ENCODE measurements at places on chromosomes 2 and 18.

DNA sequence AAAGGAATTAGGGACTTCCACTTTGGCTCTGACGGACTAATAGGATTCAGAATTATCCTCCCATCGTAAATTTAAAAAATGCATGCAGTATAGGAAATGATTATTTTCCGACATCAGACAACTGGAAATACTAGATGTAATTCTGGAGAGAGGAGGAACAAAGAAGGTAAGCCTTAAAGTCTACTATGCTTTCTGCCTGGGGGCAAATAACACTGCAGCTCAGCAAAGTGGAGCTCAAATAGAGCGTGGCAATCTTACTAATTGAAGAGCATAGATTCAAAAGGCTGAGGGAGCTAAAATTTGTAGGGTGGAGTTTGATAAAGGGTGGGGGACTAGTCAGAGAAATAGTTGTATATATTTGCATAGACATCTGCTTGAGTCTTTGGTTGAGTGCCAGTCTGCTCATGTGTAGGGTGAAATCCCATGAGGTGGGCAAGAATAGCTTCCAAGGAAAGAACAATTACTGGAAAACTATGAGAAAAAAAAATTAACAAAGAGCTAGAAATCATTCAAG, 23.8 kb downstream of the COPS8 start:
- DNase-seq, result no peak

- no peak for DNase-seq
Measured at GRCh38 chr2:2007551-2008501, 263.5 kb upstream of the PXDN start.

DNA sequence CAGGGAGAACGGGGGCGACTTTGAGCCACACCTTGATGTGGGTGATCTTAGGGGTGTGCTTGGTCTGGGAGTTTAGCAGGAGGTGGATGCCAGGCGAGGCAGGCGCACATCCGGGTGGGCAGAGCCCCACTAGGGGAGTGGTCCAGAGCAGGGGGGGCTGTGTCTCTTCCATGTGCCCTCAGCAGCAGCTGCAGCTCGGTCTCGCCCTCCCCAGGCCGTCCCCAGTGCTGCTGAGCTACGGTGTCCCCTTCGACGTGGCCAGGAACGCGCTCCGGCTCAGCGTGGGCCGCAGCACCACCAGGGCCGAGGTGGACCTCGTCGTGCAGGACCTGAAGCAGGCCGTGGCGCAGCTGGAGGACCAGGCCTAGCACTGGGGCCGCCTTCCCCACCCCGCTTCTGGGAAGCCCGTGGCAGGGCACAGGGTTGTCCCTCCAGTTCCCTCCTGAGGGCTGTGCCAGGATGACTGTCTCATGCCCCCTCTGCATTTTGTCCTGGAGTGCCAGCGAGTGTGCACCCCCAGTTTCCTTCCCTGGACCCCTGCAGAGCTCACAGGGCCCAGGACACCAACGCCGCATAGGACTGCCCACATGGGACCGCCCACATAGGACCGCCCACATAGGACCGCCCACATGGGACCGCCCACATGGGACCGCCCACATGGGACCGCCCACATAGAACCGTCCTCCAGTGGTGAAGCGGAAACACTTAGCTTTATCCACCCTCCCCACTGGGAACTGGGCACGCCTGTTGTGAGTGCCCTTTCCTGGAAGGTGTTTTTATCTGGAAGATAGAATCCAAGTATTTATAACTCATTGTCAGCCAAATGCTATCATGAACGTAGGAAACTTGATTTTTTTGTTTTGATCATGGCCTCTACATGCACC, 1.9 kb upstream of the ESPNL start:
- DNase-seq, result no peak

- no peak for DNase-seq
Measured at GRCh38 chr2:37809525-37809924, 115.6 kb upstream of the RMDN2 start.

DNA sequence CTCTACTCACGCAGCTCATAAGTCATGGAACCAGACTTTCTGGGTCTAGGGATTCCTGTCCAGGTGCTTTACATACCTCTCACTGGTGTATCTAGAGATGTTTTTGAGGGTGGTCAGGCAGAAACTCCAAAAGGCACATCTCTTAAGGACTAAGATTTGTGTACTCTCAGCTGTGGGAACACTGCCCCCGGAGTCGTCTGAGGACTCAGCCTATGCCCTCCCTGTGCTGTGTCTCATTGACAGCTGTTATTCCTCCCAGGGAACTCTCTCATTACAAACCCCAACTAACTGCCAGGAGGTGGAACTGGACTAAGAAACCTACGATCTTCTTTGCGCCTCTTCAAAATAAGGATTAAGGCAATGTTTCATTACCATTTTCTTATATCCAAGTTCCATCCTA, 293.9 kb upstream of the DLGAP1 start:
- no peak for DNase-seq

DNA sequence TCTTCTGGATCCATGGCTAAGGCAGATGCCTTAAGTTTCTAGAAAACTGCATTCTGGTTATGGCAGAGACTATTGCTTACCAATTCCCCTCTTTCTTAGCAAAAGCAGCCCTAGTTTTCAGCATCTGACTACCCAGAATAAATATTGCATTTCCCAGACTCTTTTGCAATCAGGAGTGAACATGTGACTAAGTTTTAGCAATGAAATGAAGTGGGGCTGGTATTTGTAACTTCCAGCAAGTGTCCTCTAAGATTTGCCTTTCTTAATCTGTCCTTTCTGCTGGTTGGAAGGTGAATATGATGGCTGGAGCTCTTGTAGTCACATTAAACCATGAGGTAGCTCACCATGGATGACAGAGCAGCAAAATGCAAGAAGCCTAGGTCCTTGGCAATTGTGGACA, 132.9 kb upstream of the PKDCC start:
- no peak for DNase-seq

- DNase-seq, result no peak
Measured at GRCh38 chr2:8232871-8233270, 449.0 kb upstream of the ID2 start.

DNA sequence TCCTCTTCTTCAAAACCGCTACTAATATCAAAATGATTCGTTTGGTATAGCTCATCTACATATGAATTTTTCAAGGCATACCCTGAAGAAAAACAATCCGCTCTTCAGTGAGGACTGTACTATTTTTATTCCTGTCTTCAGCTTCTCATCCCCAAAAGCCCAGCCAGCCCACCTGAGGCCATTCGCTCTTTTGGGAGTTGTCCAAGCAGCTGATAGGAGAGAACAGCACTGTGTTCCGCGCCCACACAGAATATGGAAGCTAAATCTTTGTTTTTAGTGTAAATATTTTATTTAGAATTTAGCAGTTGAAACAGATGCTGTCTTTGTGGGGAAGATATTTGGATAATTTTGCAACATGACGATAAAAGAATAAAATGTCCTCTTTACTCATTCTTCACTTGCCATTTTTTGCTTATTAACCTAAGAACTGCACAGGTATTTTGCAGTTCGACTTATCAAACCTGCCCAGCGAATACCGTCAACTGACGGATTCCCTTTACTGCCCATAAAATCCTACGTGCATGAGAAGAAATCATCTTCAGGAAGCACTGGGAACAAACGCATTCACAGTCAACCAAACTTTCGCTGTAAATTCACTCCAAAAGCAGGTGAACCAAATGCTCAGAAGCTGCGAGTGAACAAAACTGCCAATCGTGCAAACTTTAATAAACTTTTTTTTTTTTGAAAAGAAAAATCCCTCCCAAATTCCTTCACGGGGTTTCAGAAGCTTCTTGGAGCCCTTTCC, 3.4 kb downstream of the ZNF521 start:
- DNase-seq, result no peak

DNA sequence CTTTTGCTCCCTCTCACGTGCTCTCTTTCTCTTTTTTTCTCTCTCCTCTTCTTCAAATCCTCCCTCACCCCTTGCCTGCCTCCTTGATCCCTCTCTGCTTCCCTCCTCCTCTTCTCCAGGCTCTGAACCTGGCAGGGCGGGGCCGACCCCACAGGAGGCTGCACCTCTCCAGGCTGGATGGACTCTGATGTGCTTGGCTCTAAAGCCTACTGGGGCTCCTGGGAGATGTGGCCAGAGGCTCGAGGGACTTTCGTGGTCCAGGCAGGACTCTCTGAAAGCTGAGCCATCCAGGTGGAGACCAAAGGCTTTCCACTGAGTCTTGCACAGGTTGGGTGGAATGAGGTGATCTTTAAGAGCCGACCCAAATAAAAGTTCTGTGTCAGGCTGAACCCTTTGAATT, 25.4 kb downstream of the DYSF start:
- no peak for DNase-seq

GRCh38 chr2:165528691-165529090, 59.2 kb downstream of the CSRNP3 start:
- no peak for DNase-seq

DNA sequence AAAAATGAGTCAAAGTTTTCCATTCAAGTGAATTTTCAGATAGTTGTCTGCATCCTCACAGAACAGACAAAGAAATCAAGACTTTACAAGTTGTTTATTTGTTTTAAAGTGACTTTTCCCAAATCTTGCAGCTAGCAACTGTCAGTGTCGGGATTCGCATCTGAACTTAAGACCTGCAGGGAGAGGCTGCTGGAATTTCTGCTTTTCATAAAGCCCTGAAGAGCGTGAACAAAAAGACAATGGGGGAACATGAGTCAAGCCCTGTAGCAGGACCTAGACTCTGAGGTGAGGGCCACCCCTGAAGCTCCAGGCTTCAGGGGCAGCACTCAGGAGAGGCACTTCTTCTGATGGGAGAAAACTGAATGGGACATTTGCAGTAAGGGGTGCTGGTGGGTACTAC, 108.2 kb upstream of the CTAGE1 start:
- DNase-seq, result no peak

DNA sequence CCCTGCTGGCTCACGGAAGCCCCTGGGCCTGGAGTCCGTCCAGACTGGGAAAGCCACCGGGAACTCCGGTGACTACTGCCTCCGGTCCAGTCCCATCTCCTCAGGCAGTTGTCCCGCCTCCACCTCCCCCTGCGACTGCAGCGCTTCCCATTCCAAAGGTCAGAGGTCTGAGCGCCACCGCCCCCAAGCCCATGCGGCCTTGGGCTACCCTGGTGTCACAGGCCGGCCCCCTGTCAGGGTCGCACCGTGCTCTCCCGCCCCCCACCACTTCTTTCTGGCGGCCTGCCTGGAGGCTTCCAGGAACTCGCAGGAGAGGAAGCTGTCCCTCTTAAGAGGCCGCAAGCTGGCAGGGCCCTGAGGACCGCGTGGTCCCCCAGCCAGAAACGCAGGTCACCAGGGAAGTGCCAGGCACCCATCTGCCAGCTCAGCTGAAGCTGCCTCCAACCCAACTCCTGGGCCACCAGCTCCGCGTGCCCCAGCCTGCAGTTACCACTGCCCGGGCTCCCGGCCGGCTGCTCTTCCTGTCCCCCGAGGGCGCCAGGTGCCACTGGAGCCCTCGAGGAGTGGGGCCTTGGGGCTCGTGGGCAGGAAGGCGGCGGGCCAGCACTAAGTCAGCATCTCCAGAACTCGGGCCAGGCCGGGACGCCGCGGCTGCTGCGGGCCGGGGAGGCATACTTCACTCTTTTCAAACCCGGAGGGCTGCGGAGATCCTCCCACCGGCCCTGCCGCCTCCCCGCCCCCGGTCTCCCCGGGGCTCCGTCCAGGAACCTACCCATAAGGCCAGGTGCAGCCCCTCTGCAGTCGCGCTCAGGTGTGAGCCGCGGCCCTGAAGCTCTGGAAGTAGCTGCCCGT, 83.3 kb upstream of the POMC start:
- DNase-seq, result peak; percentile 34

GRCh38 chr2:37354531-37354930, 10.1 kb downstream of the QPCT start:
- no peak for DNase-seq

GRCh38 chr2:40388161-40388560, 63.7 kb downstream of the SLC8A1 start:
- no peak for DNase-seq

DNA sequence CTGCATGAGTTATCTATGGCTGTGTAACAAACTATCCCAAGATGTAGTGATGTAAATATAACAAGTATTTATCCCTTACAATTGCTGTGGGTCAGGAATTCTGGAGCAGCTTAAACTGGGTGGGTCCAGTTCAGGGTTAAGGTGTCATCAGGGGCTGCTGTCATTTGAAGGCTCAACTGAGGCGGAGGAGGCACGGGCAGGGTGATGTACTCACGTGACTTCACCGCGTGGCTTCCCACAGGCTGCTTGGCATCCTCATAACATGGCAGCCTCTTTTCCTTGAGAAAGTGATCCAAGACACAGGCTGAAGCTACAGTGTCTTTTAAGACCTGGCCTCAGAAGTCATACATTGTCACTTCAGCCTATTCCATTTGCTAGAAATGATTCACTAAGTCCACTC, 125.8 kb downstream of the PTGR3 start:
- no peak for DNase-seq

- DNase-seq, result no peak
Measured at GRCh38 chr18:62693659-62694058, 21.7 kb upstream of the PHLPP1 start.

DNA sequence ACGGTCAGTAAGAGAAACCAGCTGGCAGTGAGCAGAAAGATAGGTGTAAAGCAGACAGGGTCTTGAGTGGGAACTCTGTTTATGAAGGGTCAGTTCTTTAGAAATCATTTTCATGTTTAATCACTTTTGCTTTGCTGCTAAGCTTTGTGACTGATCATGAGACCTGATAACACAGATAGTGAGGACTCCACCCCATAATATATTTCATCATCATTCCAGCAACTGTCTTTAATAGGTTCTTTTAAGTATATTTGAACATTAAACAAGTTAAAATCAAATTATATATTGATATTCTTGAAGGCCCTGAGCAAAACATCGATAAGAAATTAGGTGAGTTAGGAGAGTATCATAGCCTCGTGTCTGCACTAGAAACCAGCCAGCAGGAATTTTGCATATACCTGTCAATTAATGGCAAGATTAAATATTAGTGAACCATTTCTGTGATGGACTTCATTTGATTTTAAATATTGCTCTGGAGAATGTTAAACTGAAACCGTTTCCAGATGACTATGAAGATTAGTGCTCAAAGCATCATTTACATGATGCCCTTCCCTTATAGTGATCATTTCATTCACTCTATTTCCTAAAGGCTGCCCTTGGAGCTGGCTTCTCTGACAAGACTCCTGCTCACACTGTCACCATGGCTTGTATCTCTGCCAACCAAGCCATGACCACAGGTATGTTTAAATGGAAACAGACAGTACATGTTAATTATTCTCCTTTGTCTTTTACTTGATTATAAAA, 31.9 kb downstream of the HADHB start:
- DNase-seq, result no peak

DNA sequence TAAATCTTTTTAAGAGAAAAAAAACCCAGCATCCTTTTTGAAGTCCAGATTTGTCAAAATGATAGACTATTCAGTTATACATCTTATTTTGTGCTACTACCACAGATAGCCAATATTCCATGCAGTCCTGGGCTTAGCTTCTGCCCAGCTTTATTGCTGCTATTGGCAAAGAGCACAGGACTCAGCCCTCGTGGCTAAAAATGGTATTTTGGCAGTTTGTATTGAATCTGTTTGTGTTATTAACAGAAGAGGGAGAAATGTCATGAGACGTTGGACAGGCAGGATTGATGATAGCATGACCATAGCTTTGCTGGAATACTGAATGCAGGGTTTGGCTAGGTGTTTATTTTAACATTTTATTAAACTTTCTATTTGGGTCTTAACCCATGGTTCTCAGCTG, 19.4 kb downstream of the ELAC1 start:
- no peak for DNase-seq

GRCh38 chr2:225025917-225026571, 16.2 kb downstream of the DOCK10 start:
- no peak for DNase-seq
